Activated CD8-positive, alpha-beta memory T cell treated with anti-CD3 and anti-CD28 coated beads for 24 hours (primary cell): ENCODE measurements at places on chromosomes 16 and 17.

GRCh38 chr17:73641826-73642600, 2.2 kb downstream of the SDK2 start:
- DNase-seq = no peak

- DNase-seq = peak; percentile 85
These were observed 879 bp downstream of the SOCS1 start for GRCh38 chr16:11254913-11255736.

DNA sequence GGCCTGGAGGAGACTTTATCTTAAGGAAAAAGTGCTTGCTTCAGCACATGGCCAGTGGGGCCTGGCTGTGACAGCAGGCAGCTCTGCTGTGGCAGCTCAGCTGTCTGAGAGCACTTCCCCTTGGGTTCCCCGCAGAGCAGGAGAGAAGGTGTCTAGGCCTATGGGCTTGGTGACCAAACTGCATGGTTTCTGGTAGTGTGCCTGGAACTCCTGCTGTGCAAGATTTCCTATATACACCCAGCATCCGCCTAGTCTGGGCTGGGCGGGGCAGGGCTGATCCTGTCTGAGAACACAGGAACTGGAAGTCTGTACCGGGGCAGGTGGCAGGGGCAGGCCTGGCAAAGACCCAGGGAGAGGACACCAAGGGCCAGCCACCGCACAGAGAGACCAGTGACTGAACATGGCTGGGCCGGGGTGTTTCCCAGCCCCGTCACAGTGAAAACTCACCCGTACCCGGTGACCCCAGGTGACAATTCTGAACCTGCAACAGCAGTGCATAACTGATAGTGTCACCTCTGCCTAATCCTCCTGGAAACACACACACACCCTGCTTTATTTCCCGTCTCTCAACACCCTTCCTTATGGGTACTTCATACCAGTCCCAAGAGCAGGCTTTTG, 39.3 kb downstream of the CHD9 start:
- no peak for DNase-seq

DNA sequence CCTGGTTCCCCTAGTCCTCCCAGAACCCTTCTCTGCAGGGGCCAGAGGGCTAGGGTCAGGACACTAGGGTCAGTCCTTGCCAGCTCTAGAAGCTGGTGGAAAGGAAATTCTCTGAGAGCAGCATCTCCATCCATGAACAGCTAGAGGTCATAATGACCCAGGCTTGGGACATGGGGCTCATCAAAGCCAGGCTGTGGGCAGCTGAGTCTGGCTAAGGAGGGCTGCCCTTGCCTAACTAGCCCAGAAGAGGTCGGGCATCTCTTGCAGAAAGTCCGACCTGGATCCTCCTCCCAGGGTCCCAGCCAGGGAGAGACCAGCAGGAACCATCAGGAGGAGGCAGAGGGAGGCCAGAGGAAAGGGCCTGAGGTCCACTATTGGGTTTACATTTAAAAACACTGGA, 4.3 kb downstream of the MPO start:
- DNase-seq = no peak

- DNase-seq = no peak
These were observed 81.7 kb downstream of the ZDHHC7 start for GRCh38 chr16:84929421-84930297.

- DNase-seq = peak; percentile 83
These were observed 2.2 kb upstream of the CHD3 start for GRCh38 chr17:7886227-7887037.

DNA sequence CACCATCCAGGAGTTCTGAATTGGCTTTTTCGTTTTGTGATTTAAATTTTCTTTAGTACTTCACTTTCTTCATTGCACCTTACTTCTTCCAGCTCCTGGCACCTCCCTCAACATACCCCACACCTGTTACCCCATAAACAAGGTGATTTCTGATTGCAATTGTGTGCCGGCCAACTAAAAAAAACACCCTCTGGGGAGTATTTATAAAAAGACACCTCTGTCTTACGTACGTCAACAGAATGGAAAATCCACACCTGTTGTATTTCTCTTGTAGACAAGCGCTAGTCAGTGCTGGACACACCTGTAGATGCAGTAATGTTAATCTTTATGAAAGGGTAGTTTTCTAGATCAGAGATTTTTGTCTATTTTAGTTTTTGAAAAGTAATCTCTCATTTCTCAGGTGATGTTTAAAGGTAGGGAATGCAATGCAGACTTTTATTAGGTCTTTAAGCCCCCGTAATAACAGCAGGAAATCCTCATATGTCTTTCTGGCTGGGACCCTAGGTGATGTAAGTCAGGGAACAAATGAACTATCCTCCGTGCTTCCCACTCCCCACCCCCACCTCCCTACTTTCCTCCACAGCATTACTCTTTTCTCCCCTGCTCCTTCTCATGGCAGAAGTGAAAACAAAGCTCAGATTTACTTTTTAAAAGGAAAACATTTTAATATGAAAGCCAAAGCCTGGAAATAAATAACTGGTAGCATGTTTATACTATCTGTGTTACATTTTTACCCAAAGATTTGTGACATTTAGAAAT, 4.2 kb downstream of the MSI2 start:
- no peak for DNase-seq
